HCT116 (cell line): ENCODE measurements at places on chromosomes 1 and 21. TPM values are rescaled to one million over a fixed set of nuclear protein-coding genes. Genes with fewer than 3 reads are reported as not detected.

Gene CDCA8
- 51.7 TPM for total RNA-seq

Gene RGSL1
- not detected for total RNA-seq

Gene ZSCAN20
- total RNA-seq: 9.0 TPM

Gene RXRG
- total RNA-seq: not detected

Gene C1orf226
- total RNA-seq: 7.7 TPM

Gene KCNJ15
- not detected for total RNA-seq

Gene SLC35A3
- total RNA-seq: 21.6 TPM

Gene ZYG11A
- 0.05 TPM for total RNA-seq

DNA sequence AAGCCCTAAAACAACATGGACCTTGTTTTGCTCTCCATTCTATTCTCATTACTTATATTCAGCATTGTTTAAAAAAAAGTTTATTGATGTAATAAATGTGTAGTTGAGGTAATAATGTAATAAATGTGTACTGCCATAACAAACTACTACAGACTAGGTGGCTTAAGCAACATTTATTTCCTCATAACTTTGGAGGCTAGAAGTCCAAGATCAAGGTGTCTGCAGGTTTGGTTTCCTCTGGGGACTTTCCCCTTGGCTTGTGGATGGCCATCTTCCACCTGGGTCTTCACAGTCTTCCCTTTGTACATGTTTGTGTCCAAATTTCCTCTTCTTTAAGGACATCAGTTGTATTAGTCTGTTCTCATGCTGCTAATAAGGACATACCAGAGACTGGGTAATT is 93.1 kb downstream of the LMO4 start:
- H3K4me1 ChIP-seq: no peaks in the 10 kb centered on the region
- H3K36me3 ChIP-seq: no peaks in the 10 kb centered on the region
- no peaks in the 10 kb centered on the region for H3K27me3 ChIP-seq
- no peak overlapping the region for H3K27ac ChIP-seq
- no peak overlapping the region for H3K4me3 ChIP-seq

GRCh38 chr1:227773558-227773957 is 38.3 kb downstream of the SNAP47 start:
- H3K27me3 ChIP-seq: no peaks in the 10 kb centered on the region
- H3K4me3 ChIP-seq: no peak overlapping the region
- no peak for DNase-seq
- no peak overlapping the region for H3K27ac ChIP-seq
- no peaks in the 10 kb centered on the region for H3K4me1 ChIP-seq

- no peaks in the 10 kb centered on the region for H3K27me3 ChIP-seq
- no peak overlapping the region for H3K4me3 ChIP-seq
- DNase-seq: no peak
- no peaks in the 10 kb centered on the region for H3K36me3 ChIP-seq
Observed at GRCh38 chr21:44511219-44511937, 28.6 kb downstream of the KRTAP10-1 start.

DNA sequence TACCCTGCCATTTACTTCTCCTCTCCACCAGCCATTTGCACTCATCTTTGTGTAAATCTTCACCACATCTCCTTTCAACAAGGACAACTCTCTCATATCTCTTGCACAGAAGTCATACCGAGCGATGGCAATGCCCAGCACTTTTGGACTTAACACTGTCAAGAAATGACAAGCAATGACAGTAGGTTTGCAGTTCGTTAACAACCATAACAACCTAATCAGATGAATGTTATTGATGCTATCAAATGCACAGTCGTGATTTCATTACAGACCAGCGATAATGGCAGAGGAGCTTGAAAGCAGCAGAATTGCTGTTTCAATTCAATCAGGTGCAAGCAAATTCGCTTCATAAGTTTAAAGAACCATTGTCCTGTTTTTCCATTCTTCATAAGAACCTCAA is 390.9 kb downstream of the VAV3 start:
- no peak overlapping the region for H3K27ac ChIP-seq
- no peak for DNase-seq
- H3K36me3 ChIP-seq: no peaks in the 10 kb centered on the region
- H3K4me1 ChIP-seq: no peaks in the 10 kb centered on the region

DNA sequence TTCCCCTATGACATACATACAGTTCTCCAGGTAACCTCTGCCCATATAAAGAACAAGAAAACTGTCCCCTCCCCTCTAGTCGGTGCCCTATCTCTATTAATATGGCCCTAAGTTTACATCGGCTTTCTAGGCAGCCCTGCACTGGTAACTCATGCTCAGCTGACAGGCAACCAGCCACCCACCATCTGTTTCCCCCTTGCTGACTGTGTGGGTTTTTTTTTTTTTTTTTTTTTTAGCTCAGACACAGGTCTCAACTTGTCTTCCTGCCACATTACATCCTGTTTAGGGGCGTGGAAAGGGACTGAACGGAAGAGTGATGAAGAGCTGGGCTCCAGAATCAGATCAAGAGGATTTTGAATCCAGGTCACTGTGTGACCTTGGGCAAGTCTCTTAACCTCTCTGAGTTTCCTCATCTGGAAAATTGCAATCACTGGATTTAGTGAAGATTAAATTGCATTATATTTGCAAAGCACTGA is 14.0 kb downstream of the LAPTM5 start:
- H3K4me3 ChIP-seq: no peak overlapping the region
- H3K27ac ChIP-seq: no peak overlapping the region
- no peaks in the 10 kb centered on the region for H3K27me3 ChIP-seq
- no peak for DNase-seq

DNA sequence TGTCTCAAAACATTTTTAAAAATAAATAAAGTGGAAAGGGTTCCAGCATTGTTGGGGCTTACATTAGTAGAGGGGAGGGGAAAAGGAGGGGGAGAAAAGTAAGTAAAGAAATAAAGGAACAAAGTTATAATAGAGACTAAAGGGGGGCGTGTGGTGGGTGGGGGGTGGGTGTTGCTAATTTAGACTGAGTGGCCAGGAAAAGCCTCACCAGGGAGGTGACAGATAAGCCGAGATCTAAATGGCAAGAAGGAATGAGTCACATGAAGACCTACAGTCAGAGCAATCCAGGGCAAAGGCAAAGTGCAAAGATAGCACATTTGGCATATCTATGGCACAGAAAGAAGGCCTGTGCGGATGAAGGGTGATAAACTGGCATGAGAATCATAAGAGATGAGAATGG is 7.5 kb downstream of the MPL start:
- no peaks in the 10 kb centered on the region for H3K27me3 ChIP-seq
- no peak for DNase-seq
- H3K27ac ChIP-seq: no peak overlapping the region
- no peaks in the 10 kb centered on the region for H3K36me3 ChIP-seq
- H3K4me3 ChIP-seq: no peak overlapping the region

DNA sequence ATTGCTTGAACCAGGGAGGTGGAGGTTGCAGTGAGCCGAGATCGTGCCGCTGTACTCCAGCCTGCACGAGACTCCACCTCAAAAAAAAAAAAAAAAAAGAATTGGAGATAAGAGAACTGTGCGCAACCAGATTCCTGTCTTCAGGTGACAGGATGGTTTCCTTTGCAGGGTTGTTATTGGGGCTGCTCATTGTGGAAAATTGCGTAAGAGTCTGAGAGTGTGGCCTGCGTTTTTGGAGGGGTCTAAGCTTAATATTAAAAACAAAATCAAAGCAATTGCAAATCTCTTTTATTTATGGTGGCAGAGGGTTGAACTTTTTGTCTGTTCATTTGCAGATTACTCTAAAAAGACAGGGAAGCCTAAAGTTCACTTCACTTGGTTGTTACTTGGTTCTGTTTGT is 36.0 kb upstream of the BCAR3 start:
- H3K27ac ChIP-seq: no peak overlapping the region
- no peaks in the 10 kb centered on the region; the same call in 1 of the 2 replicates for H3K36me3 ChIP-seq
- H3K27me3 ChIP-seq: no peaks in the 10 kb centered on the region
- no peak overlapping the region for H3K4me3 ChIP-seq
- peaks cover 53% of the 10 kb centered on the region for H3K4me1 ChIP-seq

DNA sequence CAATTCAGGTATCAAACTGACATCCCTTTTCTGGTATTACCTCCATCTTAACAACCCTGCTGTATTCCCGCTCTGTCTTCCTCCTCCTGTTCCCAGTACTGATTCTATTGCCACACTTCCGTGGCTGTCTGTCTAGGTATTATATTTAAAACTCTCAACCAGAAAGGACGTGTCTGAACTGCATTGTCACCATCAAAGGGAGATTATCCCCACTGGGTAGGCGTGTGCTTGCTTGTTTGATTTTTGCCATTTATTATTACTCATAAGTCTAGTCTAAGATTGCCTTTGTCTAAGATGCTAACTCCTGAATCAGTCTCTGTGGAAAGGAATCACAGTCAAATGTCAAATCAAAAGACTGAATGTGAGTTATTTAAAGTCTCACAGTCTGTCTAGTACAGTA is 650.1 kb downstream of the KCNT2 start:
- no peak for DNase-seq
- no peaks in the 10 kb centered on the region for H3K27me3 ChIP-seq
- H3K36me3 ChIP-seq: no peaks in the 10 kb centered on the region

DNA sequence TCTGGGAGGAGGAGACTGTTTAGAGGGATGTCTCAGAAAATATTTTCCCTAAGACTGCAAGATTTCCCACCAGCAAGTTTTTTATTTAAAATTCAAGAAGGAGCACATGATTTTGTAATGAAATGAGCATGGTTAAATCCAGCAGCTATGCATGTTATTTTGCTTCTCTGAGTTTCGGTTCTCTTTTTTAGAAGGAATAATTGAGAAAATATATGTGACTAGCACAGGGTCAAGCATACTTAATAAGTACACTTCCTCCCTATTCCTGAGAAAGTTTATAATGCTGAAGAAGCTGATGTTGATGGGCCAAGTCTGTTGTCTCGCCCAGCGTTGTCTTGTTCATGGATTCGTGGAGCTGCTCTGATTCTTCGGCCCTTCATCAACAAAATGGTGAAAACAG is 51.2 kb downstream of the EXO1 start:
- H3K36me3 ChIP-seq: 0 out of 2 replicates have a peak, but pooled peaks cover 12% of the 10 kb centered on the region
- H3K4me1 ChIP-seq: no peaks in the 10 kb centered on the region
- H3K27ac ChIP-seq: no peak overlapping the region
- no peaks in the 10 kb centered on the region for H3K27me3 ChIP-seq
- H3K4me3 ChIP-seq: no peak overlapping the region
- no peak for DNase-seq

GRCh38 chr1:119542492-119542946 is 35.5 kb downstream of the HSD3B1 start:
- H3K36me3 ChIP-seq: no peaks in the 10 kb centered on the region
- no peaks in the 10 kb centered on the region for H3K4me1 ChIP-seq
- H3K27ac ChIP-seq: no peak overlapping the region
- peaks cover 12% of the 10 kb centered on the region for H3K27me3 ChIP-seq
- no peak overlapping the region for H3K4me3 ChIP-seq

DNA sequence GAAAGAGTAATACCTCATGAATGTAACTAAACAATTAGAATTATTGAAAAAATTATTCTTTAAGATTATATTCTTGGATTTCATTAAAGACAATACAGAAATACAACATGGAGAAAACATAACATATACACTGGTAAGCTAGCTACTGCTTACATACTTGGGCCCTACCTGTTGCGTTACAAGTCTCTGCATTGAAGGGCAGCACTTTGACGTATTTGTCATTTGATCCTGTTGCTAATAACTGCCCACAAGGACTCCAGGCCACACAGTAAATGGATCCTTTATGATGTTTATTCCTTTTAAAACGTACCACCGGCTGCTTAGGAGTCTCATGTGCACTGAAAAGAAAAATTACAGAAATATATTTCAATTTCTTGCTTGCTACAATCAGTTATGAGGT is 19.8 kb upstream of the CLCC1 start:
- no peaks in the 10 kb centered on the region for H3K36me3 ChIP-seq
- H3K4me3 ChIP-seq: no peak overlapping the region
- no peaks in the 10 kb centered on the region for H3K27me3 ChIP-seq
- DNase-seq: no peak

DNA sequence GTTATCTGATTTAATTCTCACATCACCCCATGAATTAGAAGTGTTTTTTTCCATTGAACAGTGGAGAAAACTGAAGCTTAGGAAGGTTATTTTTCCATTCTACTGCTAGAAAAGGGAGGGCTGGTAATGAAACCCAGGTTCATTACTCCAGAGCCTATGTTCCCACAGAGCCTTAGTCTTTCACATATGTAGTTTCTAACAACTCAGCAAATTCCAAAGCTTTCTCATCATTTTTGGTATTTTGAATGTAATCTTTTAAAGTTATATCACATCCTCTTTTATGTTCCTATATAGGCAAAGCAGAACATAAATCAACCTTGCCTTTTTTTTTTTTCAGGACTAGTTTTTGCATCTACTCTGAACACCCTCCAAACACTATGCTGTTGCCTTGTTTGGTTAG is 131.9 kb upstream of the BEND5 start:
- H3K36me3 ChIP-seq: no peaks in the 10 kb centered on the region
- no peaks in the 10 kb centered on the region for H3K4me1 ChIP-seq
- 0 out of 2 replicates have a peak, but pooled peaks cover 3% of the 10 kb centered on the region for H3K27me3 ChIP-seq
- no peak overlapping the region for H3K27ac ChIP-seq
- DNase-seq: no peak
- no peak overlapping the region for H3K4me3 ChIP-seq

DNA sequence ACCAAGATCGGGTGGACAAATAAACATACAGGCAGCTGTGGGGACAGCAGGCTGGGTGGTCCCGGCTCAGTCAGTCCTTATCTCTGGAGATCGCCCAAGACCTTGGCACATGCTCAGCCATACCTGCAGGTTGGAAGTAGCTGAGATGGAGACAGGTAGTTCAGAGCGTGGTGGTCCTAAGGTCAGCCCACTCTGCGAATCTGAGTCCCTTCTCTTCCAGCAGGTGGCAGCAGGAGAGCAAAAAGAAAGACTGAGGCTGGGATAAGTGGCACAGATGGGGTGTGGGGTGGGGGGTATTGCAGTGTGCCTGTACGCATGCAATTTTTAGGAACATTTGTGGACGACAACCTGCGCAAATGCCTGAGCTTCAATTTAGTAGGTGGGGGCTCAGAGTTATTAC is 104.9 kb downstream of the TENT5C start:
- no peaks in the 10 kb centered on the region for H3K36me3 ChIP-seq
- H3K27me3 ChIP-seq: no peaks in the 10 kb centered on the region
- H3K27ac ChIP-seq: no peak overlapping the region
- H3K4me1 ChIP-seq: no peaks in the 10 kb centered on the region
- DNase-seq: no peak

DNA sequence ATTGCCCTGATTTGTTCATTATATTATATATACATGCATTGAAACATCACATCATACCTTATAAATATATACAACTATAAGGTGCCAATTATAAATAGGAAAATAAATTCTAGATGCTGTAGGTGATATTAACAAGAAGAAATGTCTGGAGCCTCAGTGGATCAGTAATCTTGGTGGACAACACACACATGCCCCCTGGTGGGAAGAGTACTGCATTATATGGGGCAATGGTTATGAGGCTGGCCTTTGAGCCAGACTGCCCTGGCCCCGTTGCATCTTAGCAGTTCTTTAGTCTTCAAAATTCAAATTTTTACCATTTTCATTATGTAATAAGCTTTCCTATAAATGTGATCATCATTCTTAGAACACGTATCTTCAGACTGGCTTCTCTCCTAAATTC is 335.0 kb upstream of the GREM2 start:
- H3K27ac ChIP-seq: no peak overlapping the region
- H3K4me3 ChIP-seq: no peak overlapping the region
- no peaks in the 10 kb centered on the region for H3K36me3 ChIP-seq
- no peaks in the 10 kb centered on the region for H3K27me3 ChIP-seq
- no peaks in the 10 kb centered on the region for H3K4me1 ChIP-seq

GRCh38 chr21:38909109-38909508 is 103.4 kb downstream of the ETS2 start:
- no peaks in the 10 kb centered on the region for H3K36me3 ChIP-seq
- peaks cover 44% of the 10 kb centered on the region for H3K4me1 ChIP-seq
- H3K27me3 ChIP-seq: no peaks in the 10 kb centered on the region
- DNase-seq: no peak
- no peak overlapping the region for H3K4me3 ChIP-seq

GRCh38 chr21:33117101-33117888 is 47.4 kb downstream of the OLIG1 start:
- no peak overlapping the region for H3K4me3 ChIP-seq
- H3K27ac ChIP-seq: no peak overlapping the region
- no peak for DNase-seq
